CD4-positive, alpha-beta T cell (primary cell): ENCODE measurements at places on chromosomes 5 and 9.

GRCh38 chr9:85067792-85068191, 398.3 kb downstream of the NTRK2 start:
- no peak for DNase-seq

DNA sequence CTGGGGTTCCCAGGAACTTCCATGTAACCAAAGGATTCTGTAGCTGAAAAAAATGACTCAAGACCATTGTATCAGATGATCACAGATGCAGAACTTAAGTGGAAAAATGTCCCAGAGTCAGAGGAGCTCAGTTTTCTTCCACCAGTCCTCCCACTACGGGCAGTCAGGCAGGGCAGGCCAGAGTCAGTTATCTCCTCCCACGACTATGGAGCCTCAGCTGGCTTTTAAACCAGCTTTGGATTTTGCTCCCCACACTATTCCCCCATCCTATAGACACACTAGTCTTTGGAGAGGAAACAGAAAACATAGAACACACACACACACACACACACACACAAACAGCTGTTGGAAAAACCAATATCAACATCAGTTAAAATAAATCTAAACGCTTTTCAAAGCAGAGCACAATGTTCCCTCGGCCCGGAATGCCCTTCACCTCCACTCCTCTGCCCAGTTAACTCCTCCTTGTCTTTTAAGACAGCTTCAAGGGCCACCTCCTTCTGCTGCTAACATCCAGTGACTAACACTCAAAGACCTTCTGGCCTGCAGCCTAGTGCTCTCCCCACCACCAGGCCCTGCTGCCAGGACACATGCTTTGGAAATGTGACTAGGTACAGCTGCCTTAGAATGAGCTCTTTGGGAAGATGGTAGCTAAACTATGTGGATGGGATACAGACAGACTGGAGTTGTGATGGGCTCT, 56.8 kb downstream of the NIPAL4 start:
- no peak for DNase-seq

DNA sequence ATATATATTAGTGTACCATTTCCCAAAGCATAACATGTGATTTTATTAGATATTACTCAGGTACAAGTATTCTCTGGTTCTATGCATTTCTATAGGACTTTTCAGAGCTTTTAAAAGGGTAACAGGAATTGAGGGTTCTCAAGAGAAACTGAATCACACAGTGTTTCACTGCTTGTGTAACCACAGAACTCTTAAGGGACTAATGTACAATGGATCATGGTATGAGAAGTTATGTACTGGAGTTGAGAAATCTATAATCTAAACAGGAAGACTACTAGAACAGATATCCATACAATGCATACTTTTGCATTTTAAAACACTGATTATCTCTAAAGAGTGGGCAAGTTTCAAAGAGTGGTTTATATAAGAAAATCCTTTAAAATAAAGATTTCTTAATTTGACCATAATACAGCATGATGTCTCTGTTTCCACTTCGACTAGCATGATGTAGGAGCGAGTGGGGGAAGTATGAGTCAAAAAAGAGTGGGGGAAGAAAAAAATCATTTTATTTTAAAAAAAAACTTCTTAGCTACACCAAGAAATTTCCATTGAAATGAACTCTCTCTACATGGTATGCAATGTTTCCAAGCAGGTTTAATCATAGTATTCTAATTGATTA, 183.5 kb downstream of the RFX3 start:
- DNase-seq = no peak

- DNase-seq = no peak
These were observed 25.5 kb upstream of the RUSC2 start for GRCh38 chr9:35464141-35465025.

- DNase-seq = no peak
These were observed 31.6 kb upstream of the F2RL1 start for GRCh38 chr5:76787237-76787636.

DNA sequence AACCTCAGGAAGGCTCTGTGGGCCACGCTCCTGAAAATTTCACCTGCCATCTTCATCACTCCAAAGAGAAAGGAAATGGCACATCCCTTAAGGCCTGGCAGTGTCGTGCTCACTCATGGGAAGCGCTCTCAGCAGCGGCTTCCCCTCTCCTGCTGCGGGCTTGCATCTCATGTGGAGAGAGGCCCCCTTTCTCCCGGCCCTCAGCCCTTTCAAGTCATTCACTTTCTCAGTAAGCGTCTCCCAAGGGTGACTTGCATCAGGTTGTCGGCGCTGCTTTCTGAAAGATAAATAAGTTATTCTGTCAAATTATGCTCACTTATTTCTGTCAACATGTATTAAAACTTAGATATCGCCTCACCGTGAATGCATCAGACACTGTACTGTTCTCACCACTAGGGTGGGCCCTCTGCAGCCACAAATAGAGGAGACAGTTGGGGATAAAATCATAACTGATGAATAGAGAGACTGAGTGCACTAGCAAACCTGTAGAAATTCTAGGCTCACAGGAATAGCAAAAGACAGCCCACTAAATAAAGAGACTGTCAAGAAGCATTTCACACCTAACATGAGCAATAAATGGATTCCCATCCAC, 174.6 kb downstream of the RFK start:
- DNase-seq = no peak

GRCh38 chr5:14342306-14342705, 199.2 kb downstream of the TRIO start:
- peak; percentile 42 for DNase-seq

DNA sequence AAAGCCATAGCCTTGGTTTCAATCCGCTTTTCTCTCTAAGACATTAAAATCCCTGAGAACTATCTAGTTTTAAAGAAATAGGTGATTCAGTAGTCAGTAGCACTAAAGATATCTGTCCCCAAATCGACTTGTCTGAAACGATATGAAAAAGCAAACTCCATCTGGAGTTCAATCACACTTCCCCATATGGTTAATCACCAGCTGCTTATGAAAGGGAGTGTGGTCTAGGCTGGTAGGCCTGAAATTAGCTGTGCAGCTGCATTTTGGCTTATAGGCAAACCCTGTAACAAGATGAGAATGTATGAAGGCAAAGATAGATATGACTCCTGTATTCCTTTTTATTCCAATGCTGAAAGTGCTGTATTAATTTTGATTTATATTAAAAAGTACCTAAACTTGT, 65.9 kb downstream of the DMRTA1 start:
- DNase-seq = no peak

GRCh38 chr9:77773381-77773780, 125.3 kb upstream of the GNA14 start:
- no peak for DNase-seq

DNA sequence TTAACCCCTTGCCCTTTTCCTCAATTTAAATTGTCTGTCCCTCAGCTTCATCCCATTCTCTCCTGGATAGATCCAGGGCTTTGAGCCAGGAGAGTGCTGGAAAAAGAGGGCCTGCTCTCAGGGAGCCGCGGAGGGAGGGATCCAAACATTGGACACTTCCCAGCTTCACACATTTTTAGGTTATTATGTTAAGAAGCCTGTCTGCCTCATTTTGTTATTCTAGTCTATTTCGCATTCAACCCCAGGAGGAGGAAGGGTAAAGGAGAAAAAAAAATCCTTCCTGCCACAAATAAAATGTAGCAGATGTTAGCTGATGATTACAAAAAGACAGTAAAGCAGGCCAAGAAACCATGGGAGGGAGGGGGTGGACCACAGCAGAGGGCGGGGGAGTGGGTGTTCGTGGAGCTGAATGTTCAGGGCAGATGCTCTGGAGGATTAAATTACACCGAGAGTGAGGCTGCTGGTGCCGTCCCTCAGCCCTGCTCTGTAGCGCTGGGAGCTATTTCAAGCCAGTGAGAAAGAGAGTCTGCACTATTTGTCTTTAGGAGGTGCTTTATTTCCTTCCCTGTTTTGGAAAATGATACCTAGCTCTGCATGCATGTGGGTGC, 60.6 kb upstream of the ZFR start:
- no peak for DNase-seq

DNA sequence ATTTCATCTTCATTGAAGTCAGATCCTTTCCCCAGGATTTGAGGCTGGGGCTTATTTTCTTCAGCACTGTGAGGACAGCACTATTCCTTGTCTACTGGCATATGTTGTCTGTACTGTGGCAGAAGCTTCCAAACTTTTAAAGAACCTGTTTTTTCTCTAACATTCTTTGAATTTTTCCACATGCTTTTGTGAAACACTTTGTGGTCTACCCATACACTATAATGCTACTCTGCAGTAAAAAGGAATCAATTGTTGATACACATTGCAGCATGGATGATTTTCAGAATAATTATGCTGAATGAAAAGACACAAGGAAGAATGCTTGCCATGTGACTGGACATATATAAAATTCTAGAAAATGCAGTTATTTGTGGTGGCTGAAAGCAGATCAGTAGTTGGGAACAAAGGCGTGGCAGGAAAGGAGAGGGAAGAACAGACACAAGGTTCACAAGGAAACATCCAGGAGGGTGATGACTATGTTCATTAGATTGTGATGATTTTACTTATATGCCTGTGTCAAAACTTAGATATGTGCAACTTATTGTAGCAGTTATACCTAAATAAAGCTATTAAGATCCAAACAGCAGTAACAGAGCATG, 96.8 kb downstream of the WNK2 start:
- DNase-seq = no peak

GRCh38 chr5:66164044-66164790, 20.1 kb downstream of the SREK1 start:
- DNase-seq = no peak

- no peak for DNase-seq
These were observed 8.8 kb downstream of the FGF18 start for GRCh38 chr5:171428168-171428696.

DNA sequence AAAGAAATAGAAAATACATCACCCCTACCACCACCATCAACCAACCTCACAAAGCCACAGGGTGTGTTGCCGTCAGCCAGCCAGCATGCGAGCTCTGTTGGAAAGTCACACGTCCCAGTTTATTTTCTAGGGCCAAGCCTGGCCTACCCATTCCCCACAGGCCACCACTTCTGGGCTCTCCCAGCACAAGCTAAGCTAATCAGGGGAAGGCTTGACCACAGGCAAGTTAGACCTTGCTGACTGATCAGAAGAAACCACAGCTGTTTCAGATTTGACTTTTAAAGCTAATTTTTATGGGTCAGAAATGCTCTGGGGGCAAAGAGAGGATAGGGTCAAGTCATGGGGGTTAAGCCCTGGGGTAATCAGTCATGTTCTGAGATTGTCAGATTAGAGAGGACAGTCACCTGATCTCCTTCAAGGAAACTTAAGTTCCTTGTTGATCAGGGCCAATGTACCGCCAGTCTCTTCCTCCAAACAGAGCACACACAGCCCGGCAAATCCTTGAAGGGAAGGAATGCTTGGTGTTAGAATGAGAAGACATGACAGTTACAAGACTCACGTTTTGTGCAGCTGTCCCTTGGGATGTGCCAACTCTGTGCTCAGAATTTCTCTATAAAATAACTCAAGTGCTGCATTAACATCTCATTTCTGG, 7.6 kb downstream of the SHB start:
- no peak for DNase-seq

DNA sequence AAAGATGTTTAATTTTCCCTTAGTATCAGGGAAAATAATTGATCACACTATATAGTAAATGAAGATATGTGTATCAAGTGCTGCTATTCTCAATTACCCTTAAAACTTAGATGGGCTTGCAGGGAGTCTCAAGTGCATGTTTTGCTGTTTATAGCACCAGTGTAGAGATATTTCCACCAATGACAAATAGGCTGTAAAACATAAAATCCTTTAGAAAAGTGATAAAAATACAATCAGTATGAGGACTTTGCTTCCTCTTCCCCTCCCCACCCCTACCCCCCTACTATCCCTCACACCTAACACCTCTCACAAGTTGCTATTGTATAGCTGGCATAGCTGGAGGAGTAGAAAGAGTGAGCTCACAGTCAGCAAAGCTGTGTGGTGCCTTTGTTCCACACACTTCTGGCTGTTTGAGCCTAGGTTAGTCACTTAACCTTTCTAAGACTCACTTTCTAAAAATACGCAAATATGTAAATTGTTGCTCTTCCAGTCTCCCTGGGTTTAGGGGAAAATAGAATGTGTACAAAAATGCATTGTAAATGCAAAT, 93.1 kb downstream of the PDE4D start:
- DNase-seq = no peak

DNA sequence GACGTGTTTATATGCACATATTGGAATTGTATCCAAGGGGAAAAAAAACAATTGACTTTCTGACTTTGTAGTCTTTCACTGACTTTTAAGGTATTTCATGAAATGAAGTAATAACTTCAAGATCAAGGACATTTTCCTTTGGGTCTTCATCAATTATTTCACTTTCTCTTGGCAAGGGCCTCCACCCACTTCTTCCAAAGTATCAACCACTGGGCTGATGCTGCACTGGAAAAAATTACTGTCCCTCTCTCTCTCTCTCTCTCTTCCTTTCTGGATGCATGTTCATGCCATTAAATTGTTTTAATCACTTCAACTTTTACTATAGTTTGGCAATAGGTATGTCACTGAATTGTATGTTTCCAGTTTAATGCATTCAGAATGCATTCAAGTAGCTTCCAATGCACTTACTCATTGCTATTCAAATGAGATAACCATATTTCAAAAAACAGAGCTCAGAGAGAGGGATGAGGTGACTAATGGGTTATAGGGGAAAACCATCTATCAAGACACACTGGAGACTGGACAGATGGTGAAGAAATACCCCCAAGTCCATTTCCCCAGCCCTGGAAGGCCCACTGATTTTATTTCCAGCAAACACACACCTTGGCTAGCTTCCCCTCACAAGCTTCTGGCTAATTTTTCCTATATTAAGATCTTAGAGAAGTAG, 585.3 kb downstream of the EBF1 start:
- no peak for DNase-seq

GRCh38 chr5:155912291-155912690, 414.7 kb upstream of the SGCD start:
- no peak for DNase-seq

DNA sequence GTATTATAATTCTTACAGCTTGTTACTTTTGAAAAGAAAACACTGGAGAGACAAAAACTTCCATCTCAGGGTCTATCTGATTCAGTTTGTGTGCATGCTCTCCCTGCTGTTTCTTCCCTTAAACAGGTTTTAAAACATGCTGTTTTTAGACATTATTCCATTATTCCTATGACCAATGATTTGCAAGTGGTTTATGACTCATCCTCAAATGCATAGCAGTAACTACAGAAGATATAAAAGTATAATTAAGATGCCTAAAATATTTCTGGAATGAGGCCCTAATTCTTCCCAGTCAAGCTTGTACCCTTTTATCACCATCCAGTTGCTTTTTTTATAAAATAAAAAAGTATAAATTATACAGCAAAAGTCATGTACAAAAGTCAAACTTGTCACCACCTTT, 3.7 kb downstream of the DTWD2 start:
- DNase-seq = no peak

GRCh38 chr9:105043370-105043936, 115.5 kb upstream of the ABCA1 start:
- DNase-seq = no peak

- no peak for DNase-seq
These were observed 173.1 kb downstream of the CACNA1B start for GRCh38 chr9:138050472-138051330.

- DNase-seq = no peak
These were observed 815.0 kb downstream of the CDH18 start for GRCh38 chr5:19172926-19173470.

- peak; percentile 19 for DNase-seq
These were observed 552.0 kb upstream of the KLF4 start for GRCh38 chr9:108041551-108041950.
